Thoracic aorta (tissue), 2 donors: ENCODE measurements at places on chromosomes 3 and 15. TPM values are rescaled to one million over a fixed set of nuclear protein-coding genes. Genes with fewer than 3 reads are reported as not detected.
A peak's percentile ranks its signal among the peaks of the same experiment; 100 is the strongest.

GRCh38 chr3:71714595-71714994 lies 10.6 kb downstream of the EIF4E3 start:
- no peak for DNase-seq

GRCh38 chr3:48406443-48407431 lies 23.1 kb downstream of the PLXNB1 start:
- DNase-seq, result no peak

DNA sequence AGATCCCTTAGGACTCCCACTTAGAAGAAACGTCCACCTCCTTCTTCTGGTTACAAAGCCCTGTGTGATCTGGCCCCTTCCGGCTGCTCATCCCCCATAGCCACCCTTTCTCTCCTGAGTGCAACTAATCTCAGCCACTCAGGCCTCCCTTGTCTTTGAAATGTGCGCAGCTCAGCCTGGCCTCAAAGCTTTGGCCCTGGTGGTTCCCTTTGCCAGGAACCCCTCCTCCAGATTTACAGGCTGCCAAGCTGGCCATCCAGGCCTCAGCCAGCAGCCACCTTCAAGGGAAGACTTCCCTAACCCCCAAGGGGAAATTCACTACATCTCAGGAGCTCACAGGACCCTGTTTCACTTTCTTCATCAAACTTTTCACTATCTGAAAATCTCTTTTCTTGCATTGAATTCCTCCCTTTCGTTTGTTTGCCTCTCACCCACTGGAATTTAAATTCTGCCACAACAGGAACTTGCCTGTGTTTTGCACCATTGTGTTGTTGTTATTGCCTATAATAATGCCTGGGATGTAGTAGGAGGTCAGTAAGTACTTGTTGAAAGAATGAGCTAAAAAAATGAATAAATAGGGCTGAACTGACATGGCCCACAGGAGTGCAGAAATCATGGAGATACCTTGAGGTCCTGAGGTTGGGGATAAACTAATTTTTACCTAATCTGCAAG lies 109.5 kb upstream of the PFN2 start:
- DNase-seq, result no peak

LNP1 gene
- 11.4 TPM for total RNA-seq

GRCh38 chr15:73928971-73929627 lies 2.8 kb downstream of the LOXL1 start:
- DNase-seq, result no peak

- DNase-seq, result no peak
Observed at GRCh38 chr3:7190095-7190494, 329.2 kb downstream of the GRM7 start.

- peak; percentile 99 for DNase-seq
Observed at GRCh38 chr3:50298836-50299637, at the start of the genes HYAL3 and NAA80. Gene HYAL3, minus strand, starts transcription at chr3:50299405. Its CDS starts 3,803 bp downstream, at chr3:50295602. Gene NAA80, minus strand, starts transcription at chr3:50299405. Its CDS starts 1,942 bp downstream, at chr3:50297463.

DNA sequence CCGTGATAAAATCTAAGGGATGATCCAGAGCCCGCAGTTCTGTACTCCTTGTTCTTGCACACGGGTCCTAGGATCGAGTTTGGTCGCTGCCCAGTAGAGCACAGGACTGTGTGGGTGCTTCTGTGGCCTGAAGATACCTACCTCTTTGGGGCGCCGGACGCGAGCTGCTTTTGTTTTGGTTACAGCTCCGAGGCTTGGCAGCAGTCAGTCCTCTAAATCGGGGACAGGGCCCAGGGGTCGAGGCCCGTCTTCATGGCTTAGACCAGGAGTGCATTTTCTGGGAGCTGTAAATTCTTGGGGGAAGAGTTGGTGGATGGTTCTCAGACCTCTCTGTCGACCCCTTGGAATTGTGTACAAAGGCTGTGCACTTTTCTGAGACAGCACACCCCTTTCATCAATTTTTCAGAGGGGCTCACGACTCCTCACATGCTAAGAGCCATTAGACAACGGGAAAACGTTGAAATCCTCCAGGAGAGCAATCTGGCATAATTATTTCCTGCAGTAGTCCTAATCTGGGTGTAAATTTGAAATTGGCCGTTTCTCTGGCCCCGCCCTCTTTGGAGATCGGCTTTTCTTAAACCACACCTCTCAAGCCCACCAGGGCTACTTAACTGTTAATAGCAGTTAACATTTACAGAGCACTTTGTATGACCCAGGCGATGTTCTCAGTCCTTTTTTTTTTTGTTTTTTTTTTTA lies 928 bp downstream of the CEP97 start:
- DNase-seq, result no peak

DNA sequence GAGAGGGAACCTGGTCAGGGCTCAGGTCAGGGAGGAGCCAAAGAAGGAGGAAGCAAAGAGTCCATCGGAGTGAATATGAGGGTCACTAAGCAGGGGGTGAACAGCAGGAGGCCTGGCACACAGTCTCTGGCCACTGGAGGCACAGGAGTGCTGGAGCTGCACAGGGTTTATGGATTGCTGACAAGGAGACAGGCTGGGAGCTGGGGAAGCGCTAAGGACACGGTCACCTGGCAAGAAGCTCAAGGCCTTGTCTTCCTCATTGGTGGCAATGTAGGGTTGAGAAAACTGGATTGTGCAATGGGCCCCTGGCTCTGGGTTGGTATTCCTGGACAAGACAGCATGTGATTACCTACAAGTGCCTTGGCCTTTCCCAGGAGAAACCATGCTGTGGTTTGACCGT lies 5.8 kb upstream of the CAMP start:
- no peak for DNase-seq

DNA sequence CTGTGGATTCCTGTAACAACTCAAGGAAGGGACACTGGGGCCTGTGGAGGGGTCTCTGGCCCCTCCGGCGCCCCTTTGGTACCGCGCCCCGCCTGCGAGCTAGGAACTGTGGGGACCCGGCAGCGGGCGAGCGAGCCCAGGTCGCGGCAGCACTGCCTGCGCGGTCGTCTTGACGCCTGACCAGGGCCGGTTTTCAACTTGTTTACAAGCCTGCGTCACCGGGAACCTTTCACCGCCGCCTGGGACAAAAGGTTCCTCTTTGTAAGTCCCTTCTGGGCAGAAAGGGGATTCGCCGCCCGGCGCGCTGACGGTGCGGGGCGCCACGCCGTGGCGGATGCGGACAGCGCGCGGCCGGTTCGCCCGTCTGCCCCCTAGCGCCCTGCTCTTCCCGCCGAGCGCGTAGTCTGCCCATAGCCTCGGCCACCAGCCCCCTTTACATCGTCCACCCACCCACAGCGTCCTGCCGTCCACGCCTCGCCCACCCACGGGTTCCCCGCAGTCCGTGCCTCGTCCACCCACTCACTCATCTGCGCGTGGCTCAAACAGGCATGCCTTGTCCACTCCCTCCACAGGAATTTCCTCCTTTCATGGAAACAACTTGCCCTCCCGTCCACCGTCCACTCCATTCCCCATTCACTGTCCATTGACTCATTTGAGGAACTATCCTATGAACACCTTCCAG lies 5.5 kb upstream of the CFAP100 start:
- peak; percentile 78 for DNase-seq

- DNase-seq, result no peak
Observed at GRCh38 chr3:9088441-9089353, 125.4 kb upstream of the RAD18 start.

DNA sequence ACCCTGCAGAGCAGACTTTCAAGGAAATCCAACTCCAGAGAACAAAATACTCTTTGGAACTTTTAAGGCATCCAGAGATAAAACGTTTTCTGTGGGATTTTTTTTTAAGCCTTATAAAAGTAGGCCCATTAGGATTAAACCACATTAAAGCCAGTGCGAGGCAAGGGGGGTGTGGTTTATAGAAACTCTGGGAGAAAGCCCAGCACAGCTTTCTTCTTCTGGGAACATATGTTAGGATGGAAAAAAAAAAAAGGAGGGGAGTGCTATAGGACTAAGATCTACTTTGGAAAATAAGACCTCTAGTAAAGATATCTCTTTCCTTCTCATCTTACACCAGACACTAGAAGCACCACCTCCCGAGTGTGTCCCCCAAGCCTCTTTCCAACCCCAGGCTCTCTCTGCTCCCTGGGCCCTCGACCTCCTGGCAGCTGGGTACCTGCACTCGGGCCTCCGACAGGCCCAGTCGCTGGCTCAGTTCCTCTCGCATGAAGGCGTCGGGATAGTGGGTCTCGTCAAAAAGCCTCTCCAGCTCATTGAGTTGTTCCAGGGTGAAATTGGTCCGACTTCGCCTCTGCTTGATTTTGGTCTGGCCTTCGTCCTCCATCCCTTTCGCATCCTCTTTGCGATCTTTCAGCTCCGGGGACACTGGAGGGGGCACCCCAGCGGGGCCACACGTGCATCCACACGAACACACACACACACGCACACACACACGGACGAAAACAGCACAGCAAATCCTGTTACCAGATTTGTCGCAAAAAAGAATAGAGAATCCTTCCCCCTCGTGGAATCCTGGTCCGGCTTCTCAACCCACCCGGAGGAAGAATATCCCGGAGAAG lies 3.8 kb downstream of the SHOX2 start:
- no peak for DNase-seq

DNA sequence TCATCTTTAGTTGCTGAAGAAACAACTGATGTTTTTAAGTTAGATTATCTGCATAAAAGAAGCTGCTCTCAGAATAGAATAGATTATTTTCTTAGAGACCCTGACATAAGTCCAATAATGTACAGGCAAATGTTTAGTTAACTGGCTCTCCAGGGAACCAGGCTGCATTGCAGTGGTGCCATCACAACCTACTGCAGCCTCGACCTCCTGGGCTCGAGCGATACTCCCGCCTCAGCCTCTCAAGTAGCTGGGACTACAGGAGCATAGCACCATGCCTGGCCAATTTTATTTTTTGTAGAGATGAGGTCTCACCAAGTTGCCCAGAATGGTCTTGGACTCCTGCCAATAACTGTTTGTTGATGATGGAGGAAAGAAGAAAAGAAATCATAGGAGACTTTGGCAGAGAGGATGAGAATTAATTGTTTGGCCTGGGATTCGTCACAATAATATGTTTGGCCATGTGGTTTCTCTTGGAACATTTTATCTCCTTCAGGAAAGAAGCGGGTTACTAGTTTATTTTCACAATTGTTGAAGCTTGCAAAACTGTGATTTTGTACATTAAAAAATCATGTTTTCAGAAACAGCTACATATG lies 429.2 kb downstream of the CADM2 start:
- no peak for DNase-seq

- DNase-seq, result no peak
Observed at GRCh38 chr3:186870421-186871201, 28.1 kb downstream of the ADIPOQ start.

GRCh38 chr3:136778865-136779264 lies 26.7 kb upstream of the STAG1 start:
- DNase-seq, result no peak

GRCh38 chr3:153161138-153161713 lies 800 bp upstream of the RAP2B start:
- DNase-seq, result peak; percentile 91

GOLGA8J gene
- total RNA-seq, result 1.2 TPM

ADGRG7 gene
- total RNA-seq, result not detected

GRCh38 chr3:13483286-13483685 lies 3.2 kb downstream of the HDAC11 start:
- no peak for DNase-seq

PLA2G4E gene
- not detected for total RNA-seq

TGM5 gene
- total RNA-seq, result not detected

- no peak for DNase-seq
Observed at GRCh38 chr15:55281517-55282228, 7.9 kb downstream of the RAB27A start.

DNA sequence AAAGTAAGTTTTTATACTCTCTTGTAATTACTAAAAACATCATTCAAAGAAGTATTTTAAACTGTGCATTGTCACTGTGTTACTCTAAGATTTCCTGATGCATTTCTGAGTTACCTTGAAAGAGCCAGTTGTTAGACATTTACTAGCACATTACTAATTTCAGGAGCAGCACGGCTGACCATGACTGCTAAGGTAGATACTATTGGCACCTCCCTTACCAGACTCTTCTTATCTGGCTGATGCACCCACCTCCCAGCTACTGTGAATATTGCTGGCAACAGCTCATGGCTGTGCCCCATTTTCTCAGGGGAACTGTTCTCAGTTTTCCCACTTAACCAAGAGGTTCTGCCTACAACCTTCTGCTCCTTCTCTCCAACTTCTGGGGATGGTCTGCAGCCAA lies 29.4 kb downstream of the COL6A5 start:
- no peak for DNase-seq

PAK6 gene
- total RNA-seq, result 0.68 TPM

- no peak for DNase-seq
Observed at GRCh38 chr3:17333893-17334292, 408.5 kb downstream of the TBC1D5 start.

CDHR4 gene
- not detected for total RNA-seq

DNA sequence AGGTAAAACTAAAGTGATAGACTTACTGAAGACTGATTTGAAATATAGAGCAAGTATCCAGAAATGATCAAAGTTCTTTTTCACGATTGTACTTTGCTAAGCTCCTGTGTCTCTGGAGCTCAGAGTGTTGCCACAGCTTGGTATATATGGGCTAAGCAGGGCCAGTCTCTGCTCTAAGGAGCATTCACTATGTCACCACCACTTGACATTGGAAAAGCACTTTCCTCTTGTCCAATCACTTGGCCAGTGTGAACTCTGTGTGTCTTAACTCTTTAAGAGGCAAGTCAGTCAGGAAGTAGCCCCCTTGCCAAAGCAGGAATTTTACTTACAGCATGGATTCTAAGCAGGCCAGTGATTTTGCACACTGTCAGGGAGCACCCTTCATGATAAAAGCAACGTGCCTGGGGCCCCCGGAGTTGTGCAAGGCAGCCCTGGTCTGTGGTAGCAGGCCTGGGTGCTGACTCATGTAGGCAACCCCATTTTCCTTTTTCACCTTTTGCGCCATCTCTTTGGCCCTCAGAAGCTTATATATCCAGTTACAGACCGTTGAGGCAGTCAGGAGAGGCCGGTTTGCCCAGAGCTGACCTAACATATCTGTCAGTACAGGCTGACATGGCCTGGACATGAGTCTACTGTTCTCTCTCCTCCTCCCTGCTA lies 73.0 kb downstream of the HCN4 start:
- DNase-seq, result no peak

ROBO2 gene
- 9.9 TPM for total RNA-seq

GRCh38 chr15:80142646-80143045 lies 10.2 kb upstream of the FAH start:
- DNase-seq, result no peak

GRCh38 chr3:133509488-133509887 lies 64.0 kb upstream of the CDV3 start:
- no peak for DNase-seq

FETUB gene
- not detected for total RNA-seq

- DNase-seq, result no peak
Observed at GRCh38 chr3:13546667-13547171, 2.2 kb upstream of the FBLN2 start.

ENTPD3 gene
- total RNA-seq, result 3.0 TPM

GRCh38 chr3:152205097-152205593 lies 63.6 kb upstream of the MBNL1 start:
- no peak for DNase-seq

- no peak for DNase-seq
Observed at GRCh38 chr3:160012108-160012507, 23.5 kb downstream of the IL12A start.

DNA sequence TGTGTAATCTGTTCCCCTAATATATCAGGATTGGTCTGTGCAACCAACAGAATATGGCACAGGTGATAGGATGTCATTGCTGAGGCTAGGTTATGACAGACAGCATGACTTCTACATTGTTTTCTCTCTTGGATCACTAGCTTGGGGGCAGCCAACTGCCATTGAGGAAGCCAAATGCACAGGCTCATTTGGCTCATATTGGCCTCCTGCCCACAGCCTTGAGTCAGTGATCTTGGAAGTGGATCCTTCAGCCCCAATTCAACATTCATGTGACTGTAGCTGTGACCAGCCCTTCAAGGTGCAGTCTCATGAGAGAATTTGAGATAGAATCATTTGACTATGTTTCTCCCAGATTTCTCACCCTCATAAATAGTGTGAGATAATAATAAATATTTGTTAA lies 675.6 kb downstream of the GRM7 start:
- DNase-seq, result peak; percentile 3
